ENCODE measurements at places on chromosomes 5 and 9. TPM values are rescaled to one million over a fixed set of nuclear protein-coding genes. Genes with fewer than 3 reads are reported as not detected.

RFX3 gene
- total RNA-seq: 12.2 TPM

SPINK1 gene
- not detected for total RNA-seq

TXNDC8 gene
- not detected for total RNA-seq

GRCh38 chr9:107484117-107484723 is 5.3 kb downstream of the KLF4 start:
- DNase-seq: no peak
- no peaks in the 10 kb centered on the region for H3K36me3 ChIP-seq
- no peak overlapping the region for H3K4me3 ChIP-seq
- no peak overlapping the region for H3K27ac ChIP-seq
- peaks cover 35% of the 10 kb centered on the region for H3K27me3 ChIP-seq

DNA sequence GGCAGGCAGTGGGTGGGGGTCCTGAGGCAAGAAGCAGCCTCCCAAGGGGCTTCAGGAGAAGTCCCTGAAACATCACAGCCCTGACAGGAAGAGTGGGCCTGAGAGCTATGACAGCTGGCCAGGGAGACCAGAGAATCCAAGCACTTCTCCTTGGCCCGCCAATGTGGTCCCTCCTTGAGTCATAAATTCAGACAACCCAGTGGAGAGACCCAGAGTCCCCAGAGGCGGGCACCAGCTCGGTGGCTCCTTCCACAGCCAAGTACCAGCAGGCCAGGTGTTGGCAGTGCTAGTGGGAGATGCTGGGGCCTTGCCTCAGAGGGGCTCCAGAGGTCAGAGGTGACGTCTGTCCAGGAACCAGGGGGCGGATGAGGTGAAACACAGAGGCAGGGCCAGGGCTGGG is 1.6 kb upstream of the DOK3 start:
- no peak overlapping the region for H3K27ac ChIP-seq
- DNase-seq: no peak
- H3K4me3 ChIP-seq: no peak overlapping the region
- peaks cover 16% of the 10 kb centered on the region for H3K4me1 ChIP-seq

- H3K27ac ChIP-seq: no peak overlapping the region
- no peak for DNase-seq
- no peaks in the 10 kb centered on the region for H3K36me3 ChIP-seq
Observed at GRCh38 chr5:75330404-75330803, 6.6 kb upstream of the HMGCR start.

GRCh38 chr5:80607832-80608231 is 37.8 kb upstream of the ANKRD34B start:
- H3K4me1 ChIP-seq: no peaks in the 10 kb centered on the region
- no peak for DNase-seq
- peaks cover 2% of the 10 kb centered on the region for H3K36me3 ChIP-seq

DNA sequence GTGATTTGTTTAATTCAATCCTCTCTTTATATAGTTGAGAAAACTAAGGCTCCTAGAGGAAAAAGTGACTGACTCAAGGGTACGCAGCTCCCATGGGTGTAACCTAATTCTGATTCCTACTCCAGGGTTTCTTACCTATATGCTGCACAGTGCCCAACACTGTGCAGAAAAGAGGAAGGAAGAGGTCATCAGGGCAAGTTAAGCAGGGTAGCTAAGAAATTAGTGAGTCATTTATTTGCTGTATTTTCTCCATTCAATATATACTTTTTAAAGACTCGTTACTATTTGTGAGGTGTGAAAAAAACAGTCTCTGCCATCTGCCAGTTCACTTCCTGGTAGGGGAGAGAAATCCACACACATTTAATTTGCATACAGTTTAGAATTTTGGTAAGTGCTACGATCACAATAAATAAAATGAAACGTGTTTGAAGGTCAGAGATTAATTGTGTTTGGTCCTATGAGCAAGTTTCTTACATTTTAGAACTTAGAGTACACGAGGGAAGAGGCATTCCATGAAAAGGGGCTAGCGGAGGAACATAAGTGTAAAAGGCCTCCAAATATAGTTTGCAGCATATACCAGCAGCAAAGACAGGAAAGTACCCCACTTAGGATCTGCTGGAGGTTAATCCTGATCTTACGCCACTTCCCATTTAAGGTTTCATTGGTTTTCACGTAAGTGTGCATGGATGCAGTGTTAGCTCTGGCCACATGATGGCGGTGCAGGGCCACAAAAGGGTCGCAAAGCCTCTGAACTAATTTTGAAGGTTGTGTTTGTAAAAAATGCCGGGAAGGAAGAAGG is 59.9 kb upstream of the TLR4 start:
- no peak overlapping the region for H3K4me3 ChIP-seq
- no peaks in the 10 kb centered on the region for H3K36me3 ChIP-seq
- no peak overlapping the region for H3K27ac ChIP-seq
- DNase-seq: peak; percentile 69
- H3K27me3 ChIP-seq: peaks cover 10% of the 10 kb centered on the region

DNA sequence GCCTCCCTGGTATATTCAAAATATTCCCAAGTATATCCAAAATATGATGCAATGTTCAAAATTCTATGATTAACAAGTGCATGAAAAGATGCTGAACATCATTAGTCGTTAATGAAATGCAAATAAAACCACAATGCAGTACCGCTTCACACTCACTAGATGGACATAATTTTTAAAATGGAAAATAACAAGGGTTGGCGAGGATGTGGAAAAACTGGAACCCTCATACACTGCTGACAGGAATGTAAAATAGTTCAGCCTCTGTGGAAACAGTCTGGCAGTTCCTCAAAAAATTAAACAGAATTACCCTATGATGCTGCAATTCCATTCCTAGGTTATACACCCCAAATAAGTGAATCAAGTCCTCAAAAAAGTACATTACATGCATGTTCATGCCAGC is 36.1 kb upstream of the MYOT start:
- H3K27ac ChIP-seq: no peak overlapping the region
- no peaks in the 10 kb centered on the region for H3K36me3 ChIP-seq
- DNase-seq: no peak
- H3K4me1 ChIP-seq: no peaks in the 10 kb centered on the region
- H3K27me3 ChIP-seq: peaks cover 2% of the 10 kb centered on the region

DNA sequence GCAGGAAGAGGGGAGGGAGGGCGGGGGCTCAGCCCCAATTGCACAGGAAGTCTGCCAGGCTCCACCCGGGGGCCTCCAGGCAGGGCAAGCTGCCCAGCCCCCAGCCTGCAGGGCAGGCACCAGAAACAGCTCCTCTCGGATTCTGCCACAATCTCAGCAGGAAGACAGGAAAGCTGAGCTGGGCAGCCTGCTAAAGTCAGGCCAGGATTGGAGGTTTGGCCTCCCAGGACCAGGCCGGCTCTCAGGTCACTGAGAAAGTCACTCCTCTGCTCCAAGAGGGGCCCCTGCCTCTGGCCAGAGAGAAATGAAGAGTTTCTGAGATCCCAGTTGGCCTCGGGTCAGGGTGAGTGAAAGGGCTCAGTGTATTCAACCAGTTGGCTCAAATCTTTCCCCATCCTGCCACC is 54.6 kb upstream of the STXBP1 start:
- peaks cover 52% of the 10 kb centered on the region for H3K4me1 ChIP-seq
- peak; percentile 26 for DNase-seq
- no peak overlapping the region for H3K4me3 ChIP-seq

- DNase-seq: no peak
- H3K27ac ChIP-seq: no peak overlapping the region
- H3K36me3 ChIP-seq: peaks cover 28% of the 10 kb centered on the region
- H3K4me1 ChIP-seq: peaks cover 9% of the 10 kb centered on the region
- no peak overlapping the region for H3K4me3 ChIP-seq
Observed at GRCh38 chr5:32109236-32109635, 64.9 kb downstream of the GOLPH3 start.

GRCh38 chr5:139190125-139190524 is 8.0 kb downstream of the SIL1 start:
- H3K4me1 ChIP-seq: peaks cover 9% of the 10 kb centered on the region
- DNase-seq: no peak
- H3K36me3 ChIP-seq: peaks cover 23% of the 10 kb centered on the region
